ENCODE measurements at places on chromosomes 11 and 22.

DNA sequence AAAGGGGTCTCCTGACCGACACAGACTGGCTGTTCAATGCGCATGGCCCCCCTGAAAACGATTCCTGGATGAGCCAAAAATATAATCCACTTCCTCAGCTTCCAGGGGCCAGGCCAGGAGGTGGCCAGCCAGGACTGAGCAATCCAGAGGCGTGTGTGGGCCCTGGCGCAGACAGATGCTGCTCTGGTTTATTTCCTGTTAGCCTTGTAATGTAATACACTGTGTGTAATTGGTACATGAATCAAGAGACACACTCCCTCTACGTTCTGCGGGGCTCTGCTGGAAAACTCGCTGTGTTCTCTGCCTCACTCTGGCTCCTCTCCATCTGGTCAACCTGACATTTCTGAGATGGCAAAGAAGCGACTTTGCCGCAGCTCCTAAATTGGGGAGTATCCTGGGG, 26.3 kb upstream of the ISX start:
- no peak for DNase-seq

DNA sequence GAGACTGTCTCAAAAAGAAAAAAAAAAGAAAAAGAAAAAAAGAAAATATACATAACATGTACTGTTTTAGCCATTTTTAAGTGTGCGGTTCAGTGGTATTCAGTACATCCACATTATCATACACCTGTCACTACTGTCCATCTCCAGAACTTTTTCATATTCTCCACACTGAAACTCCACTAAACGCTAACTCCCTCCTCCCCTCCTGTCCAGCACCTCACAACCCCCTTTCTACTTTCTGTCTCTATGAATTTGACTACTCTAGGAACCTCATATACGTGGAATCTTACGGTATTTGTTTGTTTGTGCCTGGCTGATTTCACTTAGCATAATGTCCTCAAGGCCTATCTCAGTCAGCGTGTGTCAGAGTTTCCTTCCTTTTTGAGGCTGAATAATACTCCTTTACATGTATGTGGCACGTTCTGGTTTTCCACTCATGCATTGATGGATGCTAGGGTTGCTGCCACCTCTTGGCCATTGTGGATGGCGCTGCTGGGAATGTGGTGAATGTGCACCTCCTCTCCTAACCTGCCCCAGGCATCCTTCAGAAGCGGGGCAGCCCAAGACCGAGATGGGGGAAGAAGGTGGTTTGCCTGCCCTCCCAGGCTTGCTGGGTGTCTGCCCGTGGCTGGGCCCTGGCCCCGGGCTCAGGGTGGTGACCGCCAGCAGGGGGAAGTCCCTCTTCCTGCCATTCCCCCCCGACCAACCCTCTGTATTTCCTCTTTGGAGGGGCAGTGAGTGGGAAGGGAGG, 60.5 kb downstream of the BCR start:
- DNase-seq: no peak

- no peak for DNase-seq
Observed at GRCh38 chr11:10021563-10021962, 272.5 kb downstream of the SBF2 start.

- DNase-seq: no peak
Observed at GRCh38 chr11:31815711-31816467, 4.8 kb upstream of the PAX6 start.

- DNase-seq: no peak
Observed at GRCh38 chr11:71279916-71280645, 27.7 kb upstream of the SHANK2 start.

DNA sequence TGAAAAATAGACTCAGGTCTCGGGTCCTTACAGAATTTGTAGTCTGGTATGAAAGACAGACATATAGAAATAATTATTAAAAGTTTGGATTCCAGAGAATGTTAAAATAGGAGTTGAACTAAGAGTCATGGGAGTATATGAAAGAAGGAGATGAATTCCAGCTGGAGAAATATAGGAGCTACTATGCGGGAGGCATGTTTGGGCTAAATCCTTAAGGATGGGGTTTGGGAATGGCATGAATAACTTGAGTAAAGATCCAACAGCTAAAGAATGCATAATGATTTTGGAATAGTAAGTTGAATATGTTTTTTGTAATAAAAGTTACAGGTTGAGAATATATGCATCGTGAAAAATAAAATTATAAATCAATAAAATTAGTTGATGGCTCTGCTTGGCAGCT, 129.4 kb upstream of the SLC5A12 start:
- no peak for DNase-seq

GRCh38 chr11:130431331-130431773, 2.9 kb upstream of the ADAMTS8 start:
- peak; percentile 58 for DNase-seq

- DNase-seq: peak; percentile 24
Observed at GRCh38 chr22:29470159-29470855, 9.7 kb upstream of the NEFH start.
